Fibroblast of lung (primary cell): ENCODE measurements at places on chromosomes 12 and 14. TPM values are rescaled to one million over a fixed set of nuclear protein-coding genes. Genes with fewer than 3 reads are reported as not detected.
A peak's percentile ranks its signal among the peaks of the same experiment; 100 is the strongest.

The PLBD1 gene
- 5.1 and 5.4 TPM in 2 replicates for total RNA-seq

DNA sequence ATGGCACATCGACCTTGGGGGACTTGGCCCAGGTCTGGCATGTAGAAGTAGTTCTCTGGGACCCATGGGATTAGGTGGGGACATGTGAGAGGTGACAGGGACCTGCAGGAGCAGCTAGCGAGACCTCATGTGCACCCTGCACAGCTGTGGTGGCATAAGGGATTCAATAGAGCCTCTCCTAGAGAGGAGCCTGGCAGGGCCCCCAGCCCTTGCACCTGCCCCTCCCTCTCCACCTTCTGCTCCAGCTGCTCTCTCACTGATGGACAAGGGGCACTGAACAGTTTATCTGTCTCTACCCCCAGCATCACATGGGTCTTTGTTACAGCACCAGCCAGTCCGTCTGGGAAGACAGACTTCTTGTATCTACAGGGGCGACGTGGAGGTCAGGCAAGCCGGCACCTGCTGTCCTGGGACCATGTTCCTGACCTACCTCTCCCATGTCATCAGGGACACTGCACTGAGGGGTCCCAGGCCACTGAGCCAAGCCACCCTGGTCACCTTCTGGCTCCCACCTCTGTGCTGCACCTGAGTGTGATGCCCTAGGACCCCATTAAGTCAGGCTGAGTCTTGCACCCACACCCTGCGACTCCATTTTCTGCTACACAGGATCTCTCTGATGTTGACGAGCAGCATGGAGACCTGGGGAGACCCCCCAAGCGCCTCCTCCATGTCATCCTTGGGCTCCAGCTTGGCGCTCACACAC lies 32.6 kb downstream of the DDX11 start:
- no peaks in the 10 kb centered on the region for H3K27me3 ChIP-seq
- H3K36me3 ChIP-seq: no peaks in the 10 kb centered on the region
- DNase-seq: no peak
- no peaks in the 10 kb centered on the region for H3K4me1 ChIP-seq
- H3K27ac ChIP-seq: no peak overlapping the region

DNA sequence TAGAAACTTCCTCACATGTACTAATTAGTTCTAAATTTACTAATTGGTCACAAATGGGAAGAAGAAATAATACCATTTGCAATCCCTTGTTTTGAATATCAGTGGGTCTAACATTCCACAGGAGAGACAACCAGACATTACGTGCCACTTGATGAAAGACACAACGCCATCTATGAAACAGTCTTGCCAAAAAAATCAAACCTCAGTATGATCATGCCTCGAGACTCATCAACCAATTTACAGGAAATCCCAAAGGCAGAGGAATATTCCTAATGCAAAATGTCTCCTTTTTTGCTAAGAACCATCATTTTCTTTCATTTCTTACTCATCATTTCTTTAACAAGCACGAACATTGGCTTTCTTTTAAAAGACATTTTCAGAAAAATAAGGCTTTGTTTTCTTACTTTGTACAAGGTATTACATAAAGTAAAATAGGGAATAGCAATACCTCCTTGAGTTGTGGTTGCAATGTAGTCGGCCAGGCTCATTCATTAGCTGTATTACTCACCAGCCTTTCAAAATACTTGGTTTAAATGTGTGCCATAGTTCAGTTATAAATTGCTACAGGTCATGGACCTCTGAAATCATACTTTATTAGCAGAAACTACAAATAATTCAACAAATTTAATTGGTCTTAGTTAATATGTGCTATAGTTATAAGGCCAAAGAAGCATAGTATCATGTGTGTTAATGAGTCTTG lies 436.2 kb upstream of the FLRT2 start:
- no peak overlapping the region for H3K27ac ChIP-seq
- H3K36me3 ChIP-seq: no peaks in the 10 kb centered on the region
- H3K4me3 ChIP-seq: no peak overlapping the region
- no peaks in the 10 kb centered on the region for H3K4me1 ChIP-seq
- DNase-seq: peak; percentile 57
- H3K27me3 ChIP-seq: no peaks in the 10 kb centered on the region

DNA sequence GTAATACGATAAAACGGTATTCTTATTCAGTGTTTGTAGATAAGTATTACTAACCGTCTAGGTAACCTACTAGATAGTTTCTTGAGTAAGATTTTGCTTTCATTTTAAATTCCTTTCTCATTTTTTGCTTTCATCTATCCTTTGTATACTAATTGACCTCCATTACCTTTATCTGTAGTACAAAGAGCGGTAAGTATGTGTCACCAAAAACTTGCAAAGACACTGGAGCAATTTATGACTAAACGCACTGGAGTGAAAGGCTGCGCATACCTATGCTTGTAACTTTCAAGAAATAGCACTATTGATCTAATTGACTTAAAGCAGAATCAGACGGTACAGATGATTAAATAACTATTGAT lies 1.7 kb downstream of the ARHGAP5 start:
- no peak overlapping the region for H3K27ac ChIP-seq
- no peaks in the 10 kb centered on the region for H3K27me3 ChIP-seq
- peak overlapping the region; percentile 91 for H3K4me3 ChIP-seq
- H3K4me1 ChIP-seq: peaks cover 5% of the 10 kb centered on the region
- DNase-seq: peak; percentile 22
